ENCODE measurements at places on chromosomes 6 and 20.

GRCh38 chr20:8515810-8516435, 383.9 kb downstream of the PLCB1 start:
- DNase-seq: no peak

- DNase-seq: peak; percentile 91
Observed at GRCh38 chr6:75418233-75418632, 75.4 kb downstream of the FILIP1 start.

DNA sequence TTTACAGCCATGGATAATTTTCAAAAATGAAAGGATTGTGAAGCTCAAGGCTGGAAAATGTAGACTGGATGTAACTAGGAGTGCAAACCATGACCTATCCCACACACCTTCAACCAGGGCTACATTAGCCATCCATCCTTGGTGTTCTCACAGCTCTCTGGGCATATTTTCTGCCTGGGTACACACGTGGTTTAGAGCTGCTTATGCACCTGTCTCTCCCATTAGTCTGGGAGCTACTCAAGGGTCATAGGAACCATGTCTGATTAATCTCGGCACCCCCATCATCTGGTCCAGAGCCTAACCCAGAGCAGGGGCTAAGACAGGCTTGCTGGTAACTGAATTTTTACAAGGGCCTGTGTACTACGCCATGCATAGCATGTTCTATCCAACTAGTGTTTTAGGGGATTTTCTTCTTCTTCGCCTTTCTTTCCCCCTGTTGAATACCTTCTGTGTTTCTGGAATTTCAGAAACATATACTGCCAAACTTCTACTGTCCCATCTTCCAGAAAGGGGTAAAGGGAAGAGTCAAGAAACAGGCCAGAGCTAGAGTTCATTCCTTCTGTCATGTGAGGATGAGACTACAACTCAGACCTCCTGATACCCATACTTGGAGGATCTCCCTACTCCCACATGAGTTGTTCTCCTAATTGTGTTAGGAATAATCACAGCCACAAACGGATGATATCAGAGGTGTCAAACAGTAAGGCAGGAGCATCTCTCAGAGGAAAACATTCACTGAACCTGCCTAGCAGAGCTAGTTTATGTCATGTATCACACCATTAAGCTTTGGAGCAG, 25.4 kb upstream of the FAM83C start:
- DNase-seq: no peak

DNA sequence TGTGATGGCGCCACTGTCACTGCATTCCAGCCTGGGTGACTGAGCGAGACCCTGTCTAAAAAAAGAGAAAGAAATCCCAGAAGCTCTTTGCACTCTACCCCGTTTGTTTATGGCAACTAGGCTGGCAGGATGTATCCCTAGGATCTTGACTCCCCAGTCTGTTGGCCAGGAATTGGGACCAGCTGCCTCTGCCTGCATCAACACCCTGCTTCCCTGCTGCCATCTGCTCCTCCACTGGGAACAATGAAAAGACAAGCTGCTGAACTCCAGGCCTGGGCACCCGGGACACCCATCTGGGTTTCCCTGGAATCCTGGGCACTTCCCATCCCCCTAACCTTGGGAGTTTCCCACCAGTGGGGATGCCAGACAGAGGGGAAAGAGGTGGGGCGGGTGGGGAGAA, 64.9 kb downstream of the CPNE5 start:
- DNase-seq: no peak

DNA sequence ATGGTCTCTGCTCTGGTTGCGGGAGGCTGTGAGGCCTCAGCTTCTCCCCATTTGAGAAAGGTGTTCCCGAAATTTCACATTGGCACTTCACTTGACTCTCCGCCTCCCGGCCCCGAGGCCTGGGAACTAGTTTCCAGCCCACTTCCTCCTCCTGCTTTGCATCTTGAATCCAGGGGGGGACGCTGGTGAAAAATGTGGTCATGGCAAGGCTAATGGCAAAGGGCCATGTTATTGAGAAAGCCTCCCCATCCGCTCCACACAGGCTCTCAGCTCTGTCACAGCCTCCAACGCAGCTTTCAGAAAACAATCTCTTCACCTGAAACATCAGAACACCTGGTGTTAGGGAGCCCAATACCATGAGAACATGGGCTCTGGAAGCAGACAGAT, 5.6 kb downstream of the PLAGL2 start:
- no peak for DNase-seq

DNA sequence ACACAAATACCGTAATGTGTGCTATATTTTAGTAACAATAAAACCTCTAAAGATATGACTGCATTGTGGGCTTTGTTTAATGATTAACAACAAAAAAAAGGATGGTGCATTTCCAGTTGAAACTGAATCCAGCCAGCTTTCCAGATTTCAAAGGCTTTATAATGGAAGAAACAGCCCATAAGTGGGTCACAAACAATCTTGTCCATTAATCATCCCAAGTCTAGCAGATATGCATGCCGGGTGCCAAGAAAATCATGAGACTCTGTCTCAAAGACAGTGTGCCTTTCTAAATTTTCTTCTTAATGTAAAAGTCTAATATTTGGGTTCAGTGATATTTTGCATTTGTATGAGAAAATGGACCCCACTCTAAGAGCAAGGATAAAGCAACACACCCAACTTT, 20.6 kb upstream of the LAMP5 start:
- DNase-seq: no peak

Measured in A549 (cell line).